NCI-H345 (cell line): ENCODE measurements at places on chromosomes 3 and 15.

GRCh38 chr15:87687523-87687870, 569.0 kb downstream of the NTRK3 start:
- DNase-seq, result no peak

DNA sequence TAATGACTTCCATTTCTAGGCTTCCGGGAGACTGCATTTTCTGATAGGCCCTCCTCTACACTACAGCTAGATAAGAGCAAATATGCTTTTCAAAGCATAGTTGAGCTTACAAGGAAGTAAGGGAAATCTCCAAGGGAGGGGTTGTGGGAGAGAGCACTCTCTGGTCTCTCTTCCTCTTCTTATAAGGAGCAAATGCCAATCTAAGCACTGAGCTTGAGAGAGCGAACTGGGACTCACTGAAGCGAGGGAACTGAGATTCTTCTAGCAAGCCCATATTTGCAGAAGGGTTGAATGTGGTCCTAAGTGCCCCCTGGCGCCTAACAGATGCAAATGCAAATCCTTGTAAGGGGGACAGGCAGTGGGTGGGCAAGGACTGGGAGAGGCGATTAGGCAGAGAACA, 164.8 kb downstream of the ERC2 start:
- no peak for DNase-seq

DNA sequence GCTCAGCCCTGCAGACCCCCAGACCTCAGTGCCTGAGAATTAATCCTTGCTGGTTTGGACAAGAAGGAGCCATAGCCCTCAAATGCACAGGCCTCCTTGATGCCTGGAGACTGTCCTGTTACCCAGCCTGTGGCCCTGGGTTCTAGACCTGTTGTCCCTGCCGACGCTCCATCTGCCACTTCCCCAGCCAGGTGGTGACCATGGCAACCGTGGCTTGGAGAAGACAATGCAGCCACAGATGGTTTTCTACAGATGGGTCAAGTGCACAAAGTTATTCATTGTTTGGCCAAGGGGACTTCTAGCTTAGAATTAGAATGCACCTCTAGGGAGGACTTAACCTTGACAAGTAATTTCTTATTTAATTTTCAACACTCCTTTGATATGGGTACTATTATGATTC, 297.1 kb downstream of the UACA start:
- DNase-seq, result no peak

DNA sequence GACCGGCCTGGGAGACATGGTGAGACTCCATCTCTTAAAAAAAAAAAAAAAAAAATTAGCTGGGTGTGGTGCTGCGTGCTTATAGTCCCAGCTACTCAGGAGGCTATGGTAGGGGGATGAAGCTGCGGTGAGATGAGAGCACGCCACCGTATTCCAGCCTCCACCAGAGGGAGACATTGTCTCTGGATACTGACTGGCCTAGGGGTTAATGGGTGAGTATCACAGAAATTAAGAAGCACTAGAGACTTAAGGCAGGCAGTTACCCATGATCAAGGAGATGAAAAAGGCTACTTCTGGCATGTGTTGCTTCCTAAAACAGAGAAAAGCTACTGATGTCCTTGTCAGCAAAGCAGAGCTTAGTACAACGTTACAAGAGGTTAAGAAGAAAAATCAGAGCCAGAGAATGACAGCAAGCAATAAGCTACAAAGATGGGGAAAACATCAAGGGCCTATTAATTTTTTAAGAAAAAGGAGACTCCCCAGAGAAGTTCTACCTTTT, 8.6 kb downstream of the TFRC start:
- peak; percentile 77 for DNase-seq

GRCh38 chr3:35070088-35070487, 569.2 kb upstream of the ARPP21 start:
- no peak for DNase-seq

GRCh38 chr3:52268036-52268435, 10.4 kb downstream of the WDR82 start:
- DNase-seq, result no peak

- no peak for DNase-seq
Observed at GRCh38 chr3:73509816-73510215, 114.9 kb downstream of the PDZRN3 start.

GRCh38 chr15:64438653-64439447, 21.5 kb upstream of the ZNF609 start:
- DNase-seq, result no peak

GRCh38 chr3:141076036-141076773, 25.1 kb downstream of the SPSB4 start:
- DNase-seq, result peak; percentile 48

- no peak for DNase-seq
Observed at GRCh38 chr3:44029100-44029499, 212.6 kb upstream of the TOPAZ1 start.

DNA sequence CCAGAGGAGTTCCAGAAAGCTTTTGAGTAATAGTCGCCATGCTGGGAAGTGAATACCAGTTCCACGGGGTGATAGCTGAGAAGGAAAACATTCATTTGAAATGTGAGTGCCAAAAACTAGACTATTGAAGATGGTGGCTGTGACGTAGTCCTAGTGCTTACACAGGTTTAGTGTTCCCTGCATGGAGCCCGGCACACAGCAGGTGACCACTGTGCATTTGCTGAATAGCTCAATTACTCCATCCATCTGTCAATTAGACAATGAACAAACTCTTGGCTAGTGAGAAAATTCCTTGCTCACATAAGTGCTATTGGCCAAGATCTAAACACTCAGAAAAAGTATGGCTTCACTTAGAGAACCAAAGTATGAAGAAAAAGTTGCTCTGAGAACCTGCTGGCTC, 448.1 kb upstream of the WNT5A start:
- peak; percentile 87 for DNase-seq

DNA sequence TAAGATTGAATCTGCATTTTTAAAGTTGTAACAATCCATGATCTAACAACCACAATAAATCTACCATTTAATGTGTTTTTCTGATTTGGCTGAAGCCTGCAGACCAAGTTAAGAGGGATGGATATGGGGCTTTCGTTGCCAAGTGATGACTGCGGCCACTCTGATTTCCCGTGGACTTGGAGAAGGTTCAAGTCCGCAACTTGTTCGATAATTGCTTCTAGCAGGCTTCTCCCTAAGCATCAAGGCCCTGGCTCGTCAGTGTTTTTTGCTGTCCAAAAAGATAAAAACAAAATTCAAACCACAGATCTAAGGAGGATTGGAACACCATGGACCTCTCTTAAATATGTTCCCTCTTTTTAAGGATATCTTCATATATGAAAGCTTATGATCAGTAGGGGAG, 256.6 kb downstream of the CNTN3 start:
- DNase-seq, result no peak

- DNase-seq, result no peak
Observed at GRCh38 chr15:39194106-39194830, 386.6 kb upstream of the THBS1 start.

GRCh38 chr3:184209146-184209923, 20.1 kb upstream of the VWA5B2 start:
- DNase-seq, result no peak

GRCh38 chr15:57031605-57032004, 113.2 kb downstream of the TCF12 start:
- no peak for DNase-seq

DNA sequence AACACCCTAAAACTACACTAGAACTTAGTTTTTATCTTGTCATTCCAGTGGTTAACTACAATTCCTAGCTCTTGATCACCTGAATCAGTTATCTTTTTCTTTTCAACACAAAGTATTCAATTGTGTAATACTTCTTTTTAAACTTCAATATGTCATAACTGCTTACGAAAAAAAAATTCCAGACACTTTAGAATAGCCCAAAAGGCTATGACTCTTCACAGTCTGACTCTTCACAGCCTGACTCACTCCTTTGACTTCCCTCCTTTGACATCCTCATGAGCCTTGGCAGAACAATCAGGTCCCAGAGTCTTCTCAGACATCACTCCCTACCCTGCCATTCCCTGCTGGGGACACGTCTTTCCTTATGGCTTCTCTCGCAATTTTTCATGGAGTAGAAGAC, 727.1 kb downstream of the ROBO1 start:
- no peak for DNase-seq

GRCh38 chr15:90956274-90957030, 1.8 kb downstream of the RCCD1 start:
- DNase-seq, result no peak

DNA sequence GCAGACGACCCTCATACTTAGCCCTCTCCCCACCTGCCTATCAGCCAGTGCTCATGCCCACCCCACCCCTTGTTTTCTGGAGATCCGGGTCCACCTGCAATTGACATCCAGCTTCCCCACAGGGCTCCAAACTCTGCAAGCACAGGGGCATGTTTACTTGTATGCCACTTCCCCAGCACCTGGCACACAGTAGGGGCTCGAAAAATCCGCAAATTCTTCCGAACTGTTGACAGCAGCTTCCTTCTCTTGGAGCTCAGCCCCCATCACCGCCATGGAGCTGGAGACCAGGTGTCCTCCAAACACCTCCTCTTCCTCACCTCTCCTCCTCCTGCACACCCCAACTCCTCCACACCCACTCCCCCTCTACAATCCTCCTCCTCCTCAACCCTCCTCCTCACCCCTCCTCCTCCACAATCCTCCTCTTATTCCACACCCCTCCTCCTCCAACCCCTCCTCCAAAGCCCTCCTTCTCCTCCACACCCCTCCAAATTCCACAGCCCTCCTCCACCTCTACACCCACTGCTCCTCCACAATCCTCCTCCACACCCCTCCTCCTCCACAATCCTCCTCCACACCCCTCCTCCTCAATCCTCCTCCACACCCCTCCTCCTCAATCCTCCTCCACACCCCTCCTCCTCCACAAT, 70.4 kb upstream of the BLM start:
- no peak for DNase-seq

DNA sequence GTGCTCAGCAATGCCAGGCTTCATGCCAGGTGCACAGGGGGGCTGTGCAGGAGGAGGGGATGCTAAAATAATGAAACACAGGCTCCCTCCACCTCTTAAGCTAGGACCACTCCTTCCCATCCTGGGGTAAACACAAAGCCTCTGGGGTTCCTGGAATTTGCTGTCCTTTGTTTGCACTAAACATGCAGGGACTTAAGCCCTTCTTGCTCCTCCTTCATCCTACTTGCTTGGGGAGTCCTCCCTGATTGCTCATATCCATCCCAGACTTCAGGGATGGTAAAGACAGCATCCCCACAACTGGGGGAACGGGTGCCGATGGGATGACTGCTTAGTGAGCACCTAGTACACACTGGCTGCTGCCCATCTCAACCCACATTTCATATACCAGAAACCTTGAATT, 5.1 kb downstream of the LINGO1 start:
- DNase-seq, result no peak

GRCh38 chr15:66654361-66654738, 47.7 kb upstream of the SMAD6 start:
- DNase-seq, result no peak

GRCh38 chr15:59247364-59247763, 40.7 kb downstream of the LDHAL6B start:
- DNase-seq, result peak; percentile 53
